ENCODE measurements at places on chromosomes 4 and X.

- DNase-seq, result no peak
Measured at GRCh38 chr4:71130827-71131603, 137.6 kb downstream of the DCK start.

GRCh38 chrX:20267931-20268701 lies 1.4 kb upstream of the RPS6KA3 start:
- peak; percentile 11 for DNase-seq

DNA sequence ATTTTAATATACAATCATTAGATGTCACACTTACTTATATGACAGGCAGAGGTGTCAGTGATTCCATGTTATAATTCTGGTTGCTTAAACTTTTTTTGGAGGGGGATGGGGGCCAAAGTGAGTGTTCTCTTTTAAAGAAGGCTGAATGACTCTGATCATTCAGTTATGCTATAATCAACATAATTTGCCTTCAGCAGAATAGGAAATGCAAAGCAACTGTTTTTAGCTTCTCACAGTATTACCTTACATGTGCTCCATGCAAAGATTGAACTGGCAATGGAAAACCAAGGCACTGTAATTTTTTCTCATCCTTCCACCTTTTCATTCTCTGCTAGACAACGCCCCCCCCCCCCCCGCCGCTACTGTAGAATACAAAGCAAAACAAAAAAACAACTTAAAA lies 13.4 kb downstream of the ADH1C start:
- DNase-seq, result no peak

DNA sequence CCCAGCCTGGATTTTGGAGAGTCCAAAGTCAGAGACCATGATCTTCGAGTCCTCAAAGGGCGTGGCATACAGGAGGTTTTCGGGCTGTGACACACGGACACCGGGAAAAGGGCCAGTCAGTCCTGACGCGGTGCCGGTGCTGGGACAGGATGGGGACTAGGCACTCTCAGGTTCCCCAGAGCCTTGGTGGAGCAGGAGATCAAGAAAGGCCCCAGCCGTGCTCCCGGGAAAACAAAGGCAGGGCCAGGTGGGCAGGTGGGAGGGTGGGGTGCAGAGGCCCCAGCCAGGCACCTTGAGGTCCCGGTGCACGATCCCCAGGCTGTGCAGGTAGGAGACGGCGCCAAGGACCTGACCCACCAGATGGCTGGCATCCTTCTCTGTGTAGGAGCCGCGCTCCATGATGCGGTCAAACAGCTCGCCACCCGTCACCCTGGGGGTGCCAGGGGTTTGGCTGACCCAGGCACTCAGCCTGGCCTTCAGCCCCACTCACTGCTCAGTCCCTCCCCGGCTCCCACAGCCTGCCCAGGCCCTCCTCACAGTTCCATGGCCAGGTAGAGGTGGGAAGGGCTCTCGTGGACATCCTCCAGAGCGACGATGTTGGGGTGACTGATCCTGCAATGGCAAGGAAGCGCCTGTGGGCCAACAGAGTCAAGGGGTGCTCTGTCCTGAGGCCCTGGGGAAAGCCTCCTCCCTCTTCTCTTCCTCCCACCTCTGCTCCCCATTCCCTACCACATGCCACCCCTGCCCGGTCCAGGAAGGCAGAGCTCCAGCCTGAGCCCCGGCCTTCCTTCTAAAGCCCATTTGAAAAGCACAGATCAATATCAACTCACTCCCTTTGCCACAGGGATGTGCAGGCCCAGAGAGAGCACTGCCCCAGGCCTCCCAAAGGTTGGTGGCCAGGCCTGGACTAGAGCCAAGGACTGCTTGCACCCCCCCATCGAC lies 1.8 kb downstream of the PNCK start:
- no peak for DNase-seq

DNA sequence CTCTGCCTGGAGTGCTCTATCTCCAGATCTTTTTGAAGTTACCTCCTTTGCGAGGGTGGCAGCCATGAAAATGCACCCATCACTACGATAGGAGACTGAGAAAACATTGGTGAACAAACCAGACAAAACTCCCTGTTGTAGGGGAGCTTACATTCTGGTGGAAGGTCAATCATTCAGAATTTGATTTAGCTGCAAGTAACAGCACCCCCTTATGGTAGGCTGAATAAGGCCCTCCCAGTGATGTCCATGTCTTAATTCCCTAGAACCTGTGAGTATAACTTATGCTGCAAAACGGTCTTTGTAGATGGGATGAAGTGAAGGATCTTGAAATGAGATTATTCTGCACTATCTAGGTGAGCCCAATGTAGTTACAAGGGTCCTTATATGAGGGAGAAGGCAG lies 5.6 kb upstream of the TEC start:
- DNase-seq, result no peak

DNA sequence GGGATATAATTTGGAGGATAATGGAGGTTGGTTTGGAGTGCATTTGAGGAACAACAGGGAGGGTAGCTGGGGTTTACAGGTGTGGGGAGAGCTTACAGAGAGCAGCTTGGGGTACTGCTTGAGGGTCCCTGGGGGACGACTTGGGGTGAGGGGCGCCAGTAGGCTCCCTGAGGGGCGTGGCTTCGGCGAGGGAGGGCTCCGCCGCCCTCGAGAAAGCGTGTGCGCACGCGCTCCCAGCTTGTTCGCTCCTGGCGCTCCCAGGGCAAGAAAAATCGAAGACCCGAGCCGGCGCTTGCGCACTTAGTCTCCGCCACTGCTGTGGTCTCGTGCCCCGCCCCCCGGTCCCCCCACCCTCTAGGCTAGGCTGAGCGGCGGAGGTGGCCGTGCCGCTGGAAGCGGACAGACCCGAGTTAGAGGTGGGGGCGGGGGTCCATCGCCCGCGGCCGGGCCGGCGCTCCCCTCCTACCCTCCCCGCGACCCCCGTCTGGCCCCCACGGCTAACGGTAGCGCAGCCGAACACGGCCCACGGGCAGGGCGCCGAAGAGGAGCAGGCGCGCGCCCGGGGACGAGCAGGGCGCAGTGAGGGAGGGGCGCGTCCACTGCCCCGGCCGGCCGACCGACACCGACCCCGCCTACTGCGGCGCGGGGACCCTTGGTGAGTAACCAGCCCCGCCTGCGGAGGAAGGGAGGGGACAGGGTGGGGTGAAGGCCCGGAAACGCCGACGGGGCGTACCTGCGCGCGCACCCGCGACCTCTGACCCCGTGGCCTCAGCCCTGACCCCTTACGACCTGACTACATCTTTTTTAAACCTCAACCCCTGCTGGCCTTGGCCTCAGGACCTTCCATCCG lies 5.4 kb upstream of the CCDC120 start:
- DNase-seq, result peak; percentile 59

- no peak for DNase-seq
Measured at GRCh38 chr4:80011636-80012236, 61.3 kb downstream of the ANTXR2 start.

- no peak for DNase-seq
Measured at GRCh38 chrX:24204331-24204730, 54.8 kb downstream of the ZFX start.

GRCh38 chr4:84177831-84178542 lies 321.1 kb downstream of the NKX6-1 start:
- DNase-seq, result no peak

- no peak for DNase-seq
Measured at GRCh38 chrX:131477498-131477897, 66.4 kb upstream of the OR13H1 start.

- no peak for DNase-seq
Measured at GRCh38 chrX:6782831-6783230, 247.9 kb upstream of the VCX3A start.

DNA sequence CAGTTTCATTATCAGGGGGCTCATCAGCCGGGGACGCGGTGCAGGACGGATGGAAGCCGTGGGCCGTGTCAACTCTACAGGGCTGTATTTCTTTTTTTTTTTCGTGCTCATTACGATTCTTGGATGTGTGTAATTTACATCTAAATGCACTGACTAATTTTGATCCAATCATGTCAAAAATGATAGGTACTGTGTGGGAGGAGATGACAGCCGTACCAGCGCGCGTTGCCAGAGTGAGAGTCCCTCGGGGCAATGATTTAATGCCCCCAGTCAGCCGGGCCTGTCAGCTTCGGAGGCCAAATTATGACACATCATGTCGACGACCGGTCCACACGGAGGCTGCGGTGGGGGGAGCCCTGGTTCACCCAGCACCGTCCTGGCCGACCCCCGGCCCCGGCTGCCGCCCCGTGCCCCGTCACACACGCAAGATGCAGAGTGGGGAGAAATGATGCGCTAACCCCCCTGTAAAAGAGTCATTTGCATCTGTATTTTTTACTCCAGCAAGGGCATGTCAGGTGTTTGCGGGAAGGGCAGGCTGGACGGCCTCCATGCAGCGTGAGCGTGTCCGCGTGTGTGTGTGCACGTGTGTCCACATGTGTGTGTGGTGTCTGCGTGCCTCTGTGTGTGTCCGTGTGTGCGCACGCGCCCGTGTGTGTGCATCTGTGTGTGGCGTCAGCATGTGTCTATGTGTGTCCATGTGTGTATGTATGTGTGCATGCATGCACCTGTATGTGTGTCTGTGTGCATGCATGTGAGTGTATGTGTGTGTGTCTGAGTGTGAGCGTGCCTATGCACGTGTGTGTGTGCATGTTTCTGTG lies 74.3 kb upstream of the PPP2R3B start:
- DNase-seq, result no peak

DNA sequence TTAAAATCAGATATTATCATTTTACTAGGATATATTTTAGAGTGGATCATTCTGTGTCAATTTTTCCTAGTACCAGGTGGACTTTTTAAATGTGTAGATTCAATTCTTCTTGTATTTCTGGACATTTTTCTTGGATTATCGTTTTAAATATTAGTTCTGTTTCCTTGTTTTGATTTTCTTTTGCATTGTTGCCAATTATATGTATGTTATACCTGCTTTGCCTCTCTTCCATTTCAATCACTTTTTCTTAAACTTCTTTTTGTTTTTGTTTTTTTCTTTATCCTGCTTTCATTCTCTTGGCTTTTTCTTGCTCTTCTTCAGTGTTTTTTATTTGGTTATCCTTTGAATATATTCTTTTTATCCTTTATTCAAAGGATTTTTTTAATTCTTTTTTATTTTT lies 141.0 kb downstream of the STOX2 start:
- no peak for DNase-seq

- no peak for DNase-seq
Measured at GRCh38 chr4:8005814-8006215, 66.2 kb upstream of the AFAP1 start.

GRCh38 chr4:127968586-127968985 lies 3.4 kb downstream of the ABHD18 start:
- DNase-seq, result no peak

DNA sequence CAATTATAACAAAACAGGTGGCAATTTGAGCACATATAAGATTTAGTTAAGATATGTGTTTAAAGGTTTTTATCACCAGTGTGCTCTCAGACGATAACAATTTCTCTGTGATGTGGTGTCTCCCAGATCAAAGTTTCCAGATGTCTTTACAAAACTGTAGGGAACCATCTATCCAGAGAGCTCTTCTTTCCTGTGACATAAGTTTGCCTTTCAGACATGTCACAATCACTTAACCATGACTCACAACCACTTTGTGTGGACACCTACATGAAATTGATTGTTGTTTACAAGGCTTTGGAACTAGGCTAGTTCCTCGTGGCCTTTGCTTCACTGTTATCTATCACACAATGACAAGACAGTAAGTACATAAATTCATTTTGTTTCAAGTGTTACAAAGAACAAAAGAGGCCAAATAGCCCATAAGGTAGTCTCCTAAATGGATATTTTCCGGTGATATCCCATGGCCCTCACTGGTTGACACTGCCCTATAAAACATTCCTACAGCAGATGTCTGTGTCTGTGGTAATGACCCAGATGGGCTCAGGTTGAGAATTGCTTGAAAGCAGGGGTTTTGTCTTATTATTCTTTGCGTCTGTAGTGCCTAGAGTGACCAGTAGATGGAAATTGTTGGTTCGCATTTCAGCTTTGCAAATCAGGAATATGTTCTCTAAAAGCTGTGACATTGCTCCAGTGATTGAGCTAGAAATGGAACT lies 297.8 kb upstream of the FAM241A start:
- no peak for DNase-seq

DNA sequence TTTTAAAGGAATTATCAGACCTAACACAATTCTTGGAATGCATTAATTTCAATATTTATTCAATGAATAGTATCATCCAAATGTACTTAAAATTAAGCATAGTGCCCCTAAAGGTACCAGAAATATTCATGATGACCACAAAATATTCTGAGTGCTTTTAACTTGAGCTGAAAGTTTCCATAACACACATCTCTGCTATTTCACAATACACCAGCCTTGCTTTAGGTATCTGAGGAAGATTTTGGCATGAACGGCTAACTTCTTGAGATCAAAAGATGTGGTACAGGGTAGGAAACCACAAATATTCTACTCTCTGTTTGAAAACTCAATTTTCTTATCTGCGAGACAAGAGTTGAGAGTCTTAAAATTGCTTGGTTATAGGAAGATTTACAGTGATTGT lies 538.3 kb upstream of the PCDH7 start:
- DNase-seq, result no peak

DNA sequence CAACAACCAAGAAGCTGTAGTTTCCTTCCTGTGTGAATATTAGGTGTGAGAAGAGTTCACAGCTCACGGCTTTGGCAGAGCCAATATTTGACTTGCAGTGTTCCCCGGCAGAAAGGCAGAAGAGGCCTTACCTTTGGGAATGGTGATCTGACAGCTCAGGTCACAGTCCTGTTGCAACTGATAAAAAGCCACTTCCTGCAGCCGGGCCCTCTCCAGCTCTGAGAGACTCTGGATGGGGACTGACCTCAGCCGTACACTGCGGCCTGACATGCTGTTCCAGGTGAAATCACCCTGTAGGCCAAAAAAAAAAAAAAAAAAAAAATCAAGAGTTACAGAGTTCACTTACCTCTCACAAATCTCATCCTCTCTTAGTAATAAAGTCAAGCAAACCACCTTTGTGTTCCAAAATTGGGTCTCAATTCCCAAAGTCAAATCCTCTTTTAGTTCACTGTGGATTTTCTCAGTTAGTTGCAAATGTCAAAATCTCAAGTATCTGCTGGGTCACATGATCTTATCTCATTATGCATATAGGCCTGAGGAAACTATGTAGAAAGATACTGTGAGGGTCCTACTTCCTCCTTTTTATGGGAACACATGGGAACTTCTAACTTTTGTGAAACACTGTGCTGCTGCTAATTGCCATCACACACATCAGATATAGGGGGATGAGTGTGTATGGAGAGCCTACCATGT lies 38.6 kb upstream of the AMELX start:
- DNase-seq, result no peak

GRCh38 chr4:3858046-3858730 lies 92.0 kb downstream of the ADRA2C start:
- DNase-seq, result no peak

DNA sequence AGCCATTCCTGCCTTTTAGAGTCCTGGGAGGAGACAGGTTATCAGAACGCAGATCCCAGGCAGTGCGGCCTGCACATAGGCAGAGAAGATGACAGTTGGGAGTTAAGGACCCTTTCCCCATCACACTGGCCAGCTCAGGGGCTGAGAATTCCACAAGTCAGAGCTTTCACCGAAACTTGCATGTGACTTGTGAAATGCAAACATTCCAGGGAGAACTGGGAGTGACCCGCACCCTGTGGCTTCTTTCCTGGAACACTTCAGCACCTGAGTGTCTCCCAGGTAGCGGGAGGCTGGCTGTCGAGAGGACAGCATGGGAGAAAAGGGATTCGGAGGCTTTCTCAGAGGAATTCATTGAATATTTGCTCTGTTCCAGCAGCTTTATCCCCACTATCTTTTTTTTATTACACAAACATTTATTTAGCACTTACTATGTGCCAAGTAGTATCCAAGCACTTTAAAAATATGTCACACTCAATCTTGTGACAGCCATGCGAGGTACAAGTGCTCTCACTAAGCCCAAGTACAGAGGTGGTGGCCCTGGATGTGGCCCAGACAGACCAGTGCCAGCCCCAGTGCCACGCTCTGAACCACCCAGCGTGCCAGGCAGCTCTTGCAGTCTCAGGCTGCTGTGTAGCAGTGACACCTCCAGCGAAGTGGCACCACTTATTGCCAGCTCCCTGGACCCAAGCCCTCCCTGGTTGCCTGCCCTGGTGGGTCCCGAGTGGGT lies 100.5 kb downstream of the PHKA2 start:
- DNase-seq, result no peak
